Cardiac muscle cell (in vitro differentiated cells and primary cell): ENCODE measurements at places on chromosomes 1 and 21. TPM values are rescaled to one million over a fixed set of nuclear protein-coding genes. Genes with fewer than 3 reads are reported as not detected.

Gene RIPPLY3
- total RNA-seq = not detected in 2 replicates

Gene NES
- 302 and 391 TPM in 2 replicates for total RNA-seq

Gene NR1I3
- total RNA-seq = 0.33 TPM in 1 of 2 replicates, not detected in the other

Gene ASCL5
- total RNA-seq = 0.18 and 0.88 TPM in 2 replicates

Gene DCST1
- not detected in 2 replicates for total RNA-seq

Gene TDRD5
- total RNA-seq = 0.21 TPM in 1 of 2 replicates, not detected in the other

Gene MTHFR
- total RNA-seq = 54.7 and 64.0 TPM in 2 replicates

Gene WDTC1
- 49.9 and 52.5 TPM in 2 replicates for total RNA-seq

Gene RGS18
- not detected in 2 replicates for total RNA-seq

Gene HES3
- not detected in 2 replicates for total RNA-seq

- no peaks in the 10 kb centered on the region for H3K27me3 ChIP-seq
- no peak overlapping the region for H3K4me3 ChIP-seq
- H3K4me1 ChIP-seq = peaks cover 3% of the 10 kb centered on the region
- H3K27ac ChIP-seq = no peak overlapping the region
- DNase-seq = no peak
These were observed 17.5 kb downstream of the ZMYM4 start for GRCh38 chr1:35285771-35286606.

DNA sequence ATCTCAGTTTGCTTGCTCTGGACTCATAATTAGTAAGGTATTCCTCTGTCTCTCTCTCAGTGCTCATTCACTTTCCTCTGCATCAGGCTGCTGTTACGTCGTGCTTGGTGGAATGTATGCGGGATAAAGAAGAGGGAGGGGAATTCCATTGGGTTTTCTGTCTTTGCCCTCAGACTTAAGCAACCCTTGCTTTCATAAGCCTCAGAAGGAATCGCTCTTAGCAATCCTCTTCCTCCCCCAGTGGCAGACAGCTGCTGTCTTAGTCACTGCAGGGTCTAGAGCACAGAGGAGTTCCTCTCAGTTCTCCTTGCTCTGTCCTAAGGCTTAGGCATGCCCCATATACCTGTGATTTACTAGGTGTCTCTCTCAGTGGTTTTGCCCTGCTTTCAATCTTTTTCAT lies 19.1 kb upstream of the NTMT2 start:
- no peak overlapping the region for H3K4me3 ChIP-seq
- H3K36me3 ChIP-seq = no peaks in the 10 kb centered on the region
- no peaks in the 10 kb centered on the region for H3K4me1 ChIP-seq
- no peaks in the 10 kb centered on the region for H3K27me3 ChIP-seq
- H3K27ac ChIP-seq = no peak overlapping the region
- peak; percentile 2 for DNase-seq

- H3K27ac ChIP-seq = no peak overlapping the region
- H3K27me3 ChIP-seq = no peaks in the 10 kb centered on the region
- H3K4me3 ChIP-seq = no peak overlapping the region
- H3K4me1 ChIP-seq = no peaks in the 10 kb centered on the region
- no peaks in the 10 kb centered on the region for H3K36me3 ChIP-seq
These were observed 79.5 kb upstream of the GREM2 start for GRCh38 chr1:240691501-240691900.

DNA sequence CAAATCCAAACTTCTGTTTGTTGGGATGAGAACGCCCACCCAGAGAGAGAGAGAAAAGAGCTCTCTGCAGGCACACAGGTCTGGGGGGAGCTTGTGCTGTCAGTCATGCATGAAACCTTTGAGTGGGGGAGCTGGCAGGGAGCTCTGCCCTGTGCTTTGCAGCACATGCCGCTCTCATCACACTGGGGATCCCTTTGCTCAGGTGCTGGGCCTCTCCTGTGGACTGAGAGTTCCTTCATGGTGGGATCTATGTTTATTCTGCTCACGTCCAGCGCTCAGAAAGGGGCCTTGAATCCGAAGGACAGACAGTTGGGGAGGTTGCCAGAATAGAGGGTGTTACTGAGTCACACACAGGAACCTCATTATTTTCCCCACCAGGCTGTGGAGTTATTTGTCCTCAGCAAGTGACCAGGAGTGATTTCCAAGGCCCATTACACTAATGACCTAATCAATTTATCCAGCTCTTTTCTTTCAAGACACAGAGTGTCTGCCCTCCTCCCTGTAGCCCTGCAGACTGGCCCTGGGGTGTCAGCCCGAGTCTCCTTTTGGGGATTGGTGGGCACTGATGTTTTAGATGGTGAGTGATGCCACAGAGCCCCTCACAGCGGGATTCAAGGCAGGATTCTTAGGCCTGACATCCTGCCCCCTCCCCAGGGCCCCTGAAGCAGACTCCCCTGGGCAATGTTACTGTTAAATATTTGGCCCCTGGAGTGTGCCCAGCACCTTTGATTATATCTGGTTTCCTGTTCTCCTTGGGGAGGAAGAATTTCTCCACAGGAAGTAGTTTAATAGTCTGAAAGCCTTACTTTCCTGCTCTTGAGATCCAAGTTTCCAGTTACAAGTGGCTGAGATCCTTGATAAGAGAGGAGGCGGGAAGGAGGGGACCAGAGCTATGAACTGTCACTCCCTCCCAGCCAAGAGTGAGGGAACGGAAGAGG lies 22.3 kb downstream of the MYBPH start:
- H3K27me3 ChIP-seq = no peaks in the 10 kb centered on the region
- H3K27ac ChIP-seq = peak overlapping the region; percentile 59
- H3K36me3 ChIP-seq = no peaks in the 10 kb centered on the region
- peaks cover 62% of the 10 kb centered on the region for H3K4me1 ChIP-seq

- peak; percentile 81 for DNase-seq
- H3K27me3 ChIP-seq = no peaks in the 10 kb centered on the region
- peaks cover 9% of the 10 kb centered on the region for H3K36me3 ChIP-seq
- H3K4me3 ChIP-seq = peak overlapping the region; percentile 98
- peaks cover 12% of the 10 kb centered on the region for H3K4me1 ChIP-seq
- H3K27ac ChIP-seq = peak overlapping the region; percentile 79
These were observed 743 bp downstream of the PHF13 start for GRCh38 chr1:6614019-6614928.

DNA sequence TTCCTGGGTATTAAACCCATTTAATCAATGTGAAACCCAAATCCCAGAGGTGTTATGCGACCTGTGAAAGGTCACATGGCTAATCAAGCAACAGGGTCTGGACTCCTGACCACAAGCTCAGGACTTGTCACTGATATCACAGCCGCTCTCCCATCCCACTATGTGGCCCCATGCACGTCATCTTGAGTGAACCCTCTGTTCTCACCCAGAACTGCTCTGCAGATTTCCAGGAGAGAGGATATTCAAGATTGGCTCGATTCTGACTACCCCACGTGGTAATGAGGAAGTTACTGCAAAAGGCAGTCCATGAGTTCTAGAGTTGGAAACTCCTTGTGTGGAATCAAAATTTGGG lies 173.5 kb upstream of the ETV3 start:
- no peaks in the 10 kb centered on the region for H3K36me3 ChIP-seq
- no peak overlapping the region for H3K27ac ChIP-seq
- no peak overlapping the region for H3K4me3 ChIP-seq
- H3K4me1 ChIP-seq = no peaks in the 10 kb centered on the region
- DNase-seq = no peak

DNA sequence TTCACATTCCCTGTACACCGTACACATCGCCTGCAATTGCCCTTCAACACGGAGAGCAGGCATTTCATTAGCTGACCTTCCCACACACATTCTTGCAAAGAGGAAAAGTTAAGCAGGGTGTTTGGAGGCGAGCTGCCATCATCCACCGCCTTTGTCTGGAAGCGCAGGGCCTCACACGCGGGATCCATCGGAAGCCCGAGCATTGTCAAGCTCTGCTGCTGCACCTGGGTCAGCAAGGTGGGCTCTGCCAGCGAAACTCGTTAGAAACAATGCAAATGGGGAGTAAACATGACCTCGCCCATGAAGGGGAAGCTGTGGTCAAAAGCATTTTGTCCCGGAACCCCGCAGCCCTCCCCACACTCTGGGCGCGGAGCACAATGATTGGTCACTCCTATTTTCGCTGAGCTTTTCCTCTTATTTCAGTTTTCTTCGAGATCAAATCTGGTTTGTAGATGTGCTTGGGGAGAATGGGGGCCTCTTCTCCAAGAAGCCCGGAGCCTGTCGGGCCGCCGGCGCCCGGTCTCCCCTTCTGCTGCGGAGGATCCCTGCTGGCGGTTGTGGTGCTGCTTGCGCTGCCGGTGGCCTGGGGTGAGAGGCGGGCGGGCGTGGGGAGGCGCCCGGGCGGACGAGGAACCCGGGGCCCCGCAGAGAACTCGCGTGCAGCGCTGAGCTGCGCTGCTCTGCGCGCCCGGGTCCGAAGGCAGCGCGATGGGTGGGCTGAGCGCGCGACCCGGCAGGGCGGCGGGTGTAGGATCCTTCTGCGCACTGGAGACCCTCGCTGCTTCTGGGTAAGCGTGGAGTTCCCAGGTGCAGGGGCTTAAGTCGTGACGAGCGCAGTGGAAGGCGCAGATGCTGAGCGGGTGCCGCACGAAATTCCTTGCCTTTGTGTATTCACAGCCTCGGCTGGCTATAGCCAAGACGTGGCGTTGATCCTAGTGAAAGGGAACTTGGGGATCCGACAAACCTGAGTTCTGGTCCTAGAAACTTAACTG lies at the start of gene CR1:
Gene CR1 (plus strand): TSS at position 357 of the 992 bp plus-strand sequence. CDS start 111 bp downstream, at position 468.
- no peak within 1 kb of the TSS for H3K27ac ChIP-seq
- H3K4me1 ChIP-seq = no peaks in the 10 kb centered on the region
- no peaks in the 10 kb centered on the region for H3K36me3 ChIP-seq
- peak; percentile 35 for DNase-seq

DNA sequence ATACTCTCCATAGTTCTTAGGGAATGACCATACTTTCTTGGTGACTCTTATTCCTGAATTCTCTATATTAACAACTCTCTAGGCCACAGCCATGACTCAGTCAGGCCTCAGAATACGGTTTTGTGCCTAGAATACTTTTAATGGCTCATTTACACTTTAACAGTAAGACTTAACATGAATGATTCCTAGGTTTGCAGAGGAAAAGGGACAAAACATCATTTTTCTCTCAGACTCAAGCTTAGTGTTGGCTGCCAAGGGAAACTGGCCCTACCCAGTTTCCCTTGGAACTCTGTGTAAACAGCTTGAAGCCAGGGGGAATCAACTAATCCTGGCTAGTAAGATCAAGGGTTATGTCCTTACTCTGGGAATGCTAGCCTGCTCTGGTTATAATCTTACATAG lies 164.9 kb upstream of the PKN2 start:
- H3K27me3 ChIP-seq = no peaks in the 10 kb centered on the region
- no peaks in the 10 kb centered on the region for H3K36me3 ChIP-seq
- no peak overlapping the region for H3K27ac ChIP-seq
- H3K4me3 ChIP-seq = no peak overlapping the region

- H3K27ac ChIP-seq = no peak overlapping the region
- no peak overlapping the region for H3K4me3 ChIP-seq
- no peaks in the 10 kb centered on the region for H3K36me3 ChIP-seq
- DNase-seq = peak; percentile 2
These were observed 80.5 kb upstream of the WARS2 start for GRCh38 chr1:119220991-119221390.

DNA sequence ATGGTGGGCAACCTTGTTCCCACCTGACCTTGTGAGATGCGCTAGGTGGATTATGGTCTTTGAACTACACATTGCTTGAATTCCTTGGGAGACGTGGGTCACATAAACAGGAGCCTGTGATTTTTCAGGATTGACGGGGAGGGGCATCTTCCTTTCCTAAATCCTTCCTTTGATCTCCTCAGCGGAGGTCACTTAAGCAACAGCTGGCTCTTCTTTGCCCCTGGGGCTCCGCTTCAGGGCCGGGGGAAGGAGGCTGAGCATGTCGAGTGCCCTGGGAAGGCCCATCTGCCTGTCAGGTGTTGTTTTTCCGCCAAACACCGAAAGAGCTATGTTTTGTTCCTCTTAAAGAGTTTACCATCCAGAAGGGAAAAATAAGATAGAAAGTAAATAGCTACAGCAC lies 40.6 kb downstream of the KIF26B start:
- DNase-seq = no peak
- no peak overlapping the region for H3K27ac ChIP-seq
- H3K4me3 ChIP-seq = no peak overlapping the region
- no peaks in the 10 kb centered on the region for H3K27me3 ChIP-seq

GRCh38 chr1:31099293-31100032 lies 33.9 kb upstream of the PUM1 start:
- H3K27me3 ChIP-seq = no peaks in the 10 kb centered on the region
- no peak overlapping the region for H3K27ac ChIP-seq
- no peak overlapping the region for H3K4me3 ChIP-seq
- H3K36me3 ChIP-seq = no peaks in the 10 kb centered on the region

DNA sequence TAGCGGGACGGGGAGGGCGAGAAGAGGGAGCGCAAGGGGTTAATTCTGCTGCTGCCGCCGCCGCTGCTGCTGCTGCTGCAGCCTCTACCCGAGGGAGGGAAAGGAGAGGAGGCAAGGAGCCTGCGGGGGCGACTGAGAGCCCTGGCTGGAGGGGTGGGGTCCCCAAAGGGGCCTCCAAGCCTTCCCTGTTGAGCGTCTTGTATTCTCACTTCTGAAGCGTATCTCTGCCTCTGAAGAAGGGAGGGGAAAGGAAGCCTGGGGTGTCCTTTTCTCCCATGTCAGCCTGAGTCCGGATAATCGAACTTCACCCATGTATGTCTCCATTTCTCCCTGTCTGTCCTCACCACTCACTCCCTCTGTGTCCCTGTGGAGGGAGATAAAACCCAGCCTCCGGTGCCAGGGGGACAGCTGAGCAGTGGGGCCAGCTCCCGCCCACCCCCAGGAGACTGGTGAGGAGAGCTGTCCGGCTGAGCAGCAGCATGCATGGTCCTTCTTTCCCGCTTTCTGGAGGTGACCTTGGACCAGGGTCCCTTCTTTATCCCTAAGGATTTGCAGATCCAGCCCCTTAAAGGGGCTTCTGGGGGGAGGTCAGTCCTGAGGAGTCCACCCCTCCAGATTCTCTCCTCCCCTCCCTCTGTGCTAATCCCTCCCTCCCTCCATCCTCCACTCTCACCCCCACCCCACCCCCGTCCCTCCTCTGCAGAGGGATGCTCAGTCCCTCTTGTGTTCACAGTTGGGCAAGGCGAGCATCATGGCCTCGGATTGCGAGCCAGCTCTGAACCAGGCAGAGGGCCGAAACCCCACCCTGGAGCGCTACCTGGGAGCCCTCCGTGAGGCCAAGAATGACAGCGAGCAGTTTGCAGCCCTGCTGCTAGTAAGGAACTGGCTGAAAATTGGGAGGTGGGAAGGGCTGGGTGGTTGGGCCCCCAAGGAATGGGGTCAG lies 1.0 kb downstream of the NCDN start:
- peak; percentile 52 for DNase-seq
- H3K27ac ChIP-seq = peak overlapping the region; percentile 67
- no peaks in the 10 kb centered on the region for H3K27me3 ChIP-seq
- peak overlapping the region; percentile 93 for H3K4me3 ChIP-seq

- no peaks in the 10 kb centered on the region for H3K36me3 ChIP-seq
- DNase-seq = no peak
- H3K4me3 ChIP-seq = no peak overlapping the region
These were observed 219.4 kb downstream of the DUSP10 start for GRCh38 chr1:221522529-221522940.

- no peak for DNase-seq
- H3K27me3 ChIP-seq = no peaks in the 10 kb centered on the region
- no peaks in the 10 kb centered on the region for H3K4me1 ChIP-seq
- H3K27ac ChIP-seq = no peak overlapping the region
- no peak overlapping the region for H3K4me3 ChIP-seq
- no peaks in the 10 kb centered on the region for H3K36me3 ChIP-seq
These were observed 4.3 kb downstream of the GPR37L1 start for GRCh38 chr1:202127061-202127460.

- no peaks in the 10 kb centered on the region for H3K27me3 ChIP-seq
- no peaks in the 10 kb centered on the region for H3K4me1 ChIP-seq
- H3K4me3 ChIP-seq = no peak overlapping the region
These were observed 66.4 kb downstream of the ANKRD13C start for GRCh38 chr1:70288166-70288565.
